Inflammatory macrophage (primary cell): ENCODE measurements at places on chromosomes 5 and 9.

- no peak for DNase-seq
These were observed 70.4 kb downstream of the CAMK4 start for GRCh38 chr5:111294551-111294950.

- DNase-seq = no peak
These were observed 18.1 kb downstream of the SLC12A2 start for GRCh38 chr5:128101676-128102075.

DNA sequence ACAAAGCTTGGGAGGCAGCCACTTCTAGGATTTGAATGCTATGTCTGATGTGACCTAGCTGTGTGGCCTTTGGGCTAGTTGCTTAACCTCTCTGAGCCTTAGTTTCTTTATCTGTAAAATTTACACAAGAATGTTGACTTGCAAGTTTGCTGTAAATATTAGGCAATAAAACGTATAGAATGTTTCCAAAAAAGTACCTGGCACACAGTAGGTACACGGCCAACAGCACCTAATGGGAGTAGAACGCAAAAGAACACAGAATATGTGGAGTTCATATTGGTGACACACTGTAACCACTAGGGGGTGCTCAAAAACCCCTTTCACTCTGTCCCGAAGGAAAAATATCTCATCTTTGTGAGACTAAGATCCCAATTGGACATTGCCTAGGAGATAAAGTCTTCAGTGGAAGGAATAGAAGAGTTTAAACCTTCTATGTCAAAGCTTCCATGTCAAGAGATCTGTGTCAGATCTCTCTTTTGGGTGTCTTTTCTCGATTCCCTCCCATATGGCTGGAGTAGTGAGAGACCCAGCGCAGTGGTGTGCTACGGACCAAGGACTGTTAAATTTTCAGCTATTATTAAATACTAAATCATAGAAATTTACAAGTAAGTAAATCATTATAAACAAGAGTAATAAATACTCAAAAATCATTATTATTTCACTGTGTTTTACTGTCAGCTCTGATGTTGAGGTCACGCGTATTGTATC, 145.4 kb upstream of the RAD23B start:
- peak; percentile 42 for DNase-seq

GRCh38 chr5:134275822-134276221, 49.9 kb upstream of the PPP2CA start:
- no peak for DNase-seq

DNA sequence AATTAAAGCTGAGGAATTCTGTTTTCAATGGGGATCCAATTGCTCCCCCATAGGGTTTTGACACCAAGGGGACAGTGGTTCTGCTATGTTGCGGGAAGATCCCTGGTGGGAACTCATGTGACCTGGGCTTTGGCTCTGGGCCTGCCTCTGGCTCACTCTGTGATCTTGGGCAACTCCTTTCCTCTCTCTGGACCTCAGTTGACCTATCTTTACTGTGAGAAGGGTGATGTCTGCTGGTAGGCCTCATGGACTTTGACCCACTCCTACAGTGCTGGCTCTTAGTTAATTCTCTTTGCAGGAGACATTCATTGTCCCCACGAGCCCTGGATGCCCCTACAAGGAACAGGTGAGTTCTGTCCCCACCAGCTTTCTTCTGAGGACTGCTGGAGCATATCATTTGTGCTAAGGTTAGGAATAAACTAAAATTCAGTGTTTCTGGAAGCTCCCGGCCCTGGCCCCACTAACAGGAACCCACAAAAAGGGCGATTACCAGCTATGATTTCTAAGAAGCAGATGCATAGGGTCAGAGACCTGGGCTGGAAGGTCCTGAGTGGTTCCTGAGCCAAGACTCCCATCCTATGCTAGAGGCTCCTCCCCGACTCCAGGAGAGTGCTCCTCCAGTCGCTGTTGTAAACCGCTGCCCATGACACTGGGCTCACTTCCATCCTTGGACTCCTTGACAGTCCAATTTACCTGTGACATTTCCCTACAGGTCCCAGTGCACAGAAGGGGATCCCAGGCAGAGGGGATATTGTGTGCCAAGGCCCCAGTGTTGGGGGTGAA, 218.3 kb downstream of the PAX5 start:
- DNase-seq = no peak

DNA sequence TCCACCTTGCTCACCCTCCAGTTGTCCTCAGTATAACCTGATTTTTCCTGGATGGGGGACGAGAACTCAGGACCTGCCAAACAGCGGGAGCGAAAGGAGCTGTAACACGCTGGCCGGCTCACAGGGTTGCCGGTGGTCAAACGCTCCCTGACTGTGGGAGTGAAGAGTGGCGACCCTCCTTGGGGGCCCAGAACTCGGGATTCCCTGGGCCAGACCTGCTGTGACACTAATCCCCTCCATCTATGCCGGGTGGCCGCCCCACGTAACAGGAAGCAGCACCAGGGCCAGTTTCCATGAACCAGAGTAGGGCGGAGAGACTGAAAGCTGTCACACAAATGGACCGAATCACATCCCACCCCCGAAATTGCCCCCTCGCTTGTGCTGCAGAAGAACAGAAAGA, 1809.2 kb upstream of the ACO1 start:
- DNase-seq = no peak

DNA sequence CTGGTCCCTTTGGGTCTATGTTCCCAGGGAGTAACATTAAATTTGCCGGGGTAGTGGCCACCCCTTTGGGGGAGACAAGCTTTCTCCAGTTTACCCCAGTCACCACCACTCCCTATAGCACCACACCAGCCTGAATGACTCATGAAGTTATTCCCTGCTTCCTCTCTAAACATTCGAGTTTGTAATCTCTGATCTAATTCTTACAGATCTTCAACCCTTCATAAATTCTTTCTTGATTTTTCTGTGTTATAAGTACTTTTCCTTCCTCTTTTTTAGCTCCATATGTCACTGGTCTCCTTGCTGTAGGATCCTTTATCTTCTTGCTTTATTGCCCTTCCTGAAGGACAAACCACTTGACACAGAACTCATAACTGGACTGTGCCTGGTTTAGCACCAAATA, 55.6 kb downstream of the GNA14 start:
- DNase-seq = no peak

DNA sequence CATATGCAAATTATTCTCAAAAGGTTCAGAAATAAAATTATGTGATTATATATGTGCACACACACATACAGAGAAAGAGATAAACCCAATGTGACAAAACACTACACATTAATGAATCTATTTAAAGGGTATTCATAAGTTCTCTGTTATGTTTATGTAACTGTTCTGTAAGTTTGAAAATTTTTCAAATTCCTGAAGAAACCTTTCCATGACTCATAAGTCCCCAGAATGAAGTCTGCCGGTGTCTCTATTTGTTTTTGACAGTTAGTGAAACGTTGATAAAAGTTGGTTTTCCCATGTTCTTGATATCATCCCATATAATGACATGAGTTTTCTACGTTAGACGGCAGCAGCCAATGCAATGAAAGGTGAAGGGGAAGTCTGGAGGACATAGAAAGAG, 199.5 kb upstream of the PUM3 start:
- no peak for DNase-seq

DNA sequence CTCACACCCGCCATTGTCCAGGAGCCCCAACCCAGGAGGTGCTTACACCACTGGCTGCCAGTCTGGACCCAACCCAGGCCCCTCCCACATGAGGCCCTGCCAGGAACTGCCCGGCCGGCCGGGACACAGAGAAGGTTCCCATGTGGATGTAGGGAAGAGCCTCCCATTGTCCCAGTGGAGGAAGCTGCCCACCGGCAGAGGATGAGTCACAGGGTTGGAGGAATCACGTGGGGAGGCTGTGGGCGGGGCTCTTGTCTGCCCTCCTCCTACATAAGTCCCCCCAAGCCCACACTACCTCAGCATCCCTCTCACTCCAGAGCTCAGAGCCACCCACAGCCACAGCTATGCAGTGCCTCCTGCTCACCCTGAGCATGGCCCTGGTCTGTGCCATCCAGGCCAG, 26.1 kb downstream of the PAEP start:
- DNase-seq = no peak

DNA sequence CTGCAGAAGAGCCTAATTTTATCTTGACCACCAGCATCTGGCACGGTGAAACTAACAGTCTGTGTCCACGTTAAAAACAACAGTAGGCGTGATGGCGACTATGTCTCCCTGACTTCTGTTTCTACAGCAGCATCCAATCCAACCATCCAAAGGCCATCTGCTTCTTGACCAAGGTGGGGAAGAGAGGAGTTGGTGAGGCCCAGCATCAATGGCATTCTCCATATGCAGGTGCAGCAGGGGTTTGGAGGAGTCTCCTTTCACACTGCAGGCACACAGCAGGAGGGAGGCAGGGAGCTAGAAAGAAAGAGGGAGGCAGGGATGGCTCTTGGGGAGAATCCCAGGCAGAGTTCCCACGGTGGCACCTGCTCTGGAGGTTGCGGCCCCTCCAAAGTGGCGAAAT, 27.0 kb downstream of the MGAT1 start:
- DNase-seq = no peak

DNA sequence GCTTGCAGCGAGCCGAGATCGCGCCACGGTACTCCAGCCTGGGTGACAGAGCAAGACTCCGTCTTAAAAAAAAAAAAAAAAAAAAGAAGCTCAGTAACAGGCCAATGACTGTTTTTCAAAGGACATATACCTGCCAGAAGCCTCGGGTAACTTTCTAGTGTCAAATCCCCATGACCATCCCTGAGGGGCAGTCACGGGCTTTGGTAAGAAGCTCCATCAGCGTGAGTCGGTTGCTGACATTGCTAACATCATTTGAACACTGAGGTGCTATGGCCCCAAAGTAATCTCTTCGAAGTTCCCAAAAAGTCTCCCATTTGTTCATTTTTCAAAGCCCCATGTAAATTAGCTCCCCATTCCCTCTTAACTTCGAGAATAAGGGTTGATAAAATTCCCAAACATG, 11.6 kb downstream of the NAIP start:
- no peak for DNase-seq
